ENCODE measurements at places on chromosomes 3 and 15. TPM values are rescaled to one million over a fixed set of nuclear protein-coding genes. Genes with fewer than 3 reads are reported as not detected.
A peak's percentile ranks its signal among the peaks of the same experiment; 100 is the strongest.

SV2B gene
- total RNA-seq = 0.18 TPM

DNA sequence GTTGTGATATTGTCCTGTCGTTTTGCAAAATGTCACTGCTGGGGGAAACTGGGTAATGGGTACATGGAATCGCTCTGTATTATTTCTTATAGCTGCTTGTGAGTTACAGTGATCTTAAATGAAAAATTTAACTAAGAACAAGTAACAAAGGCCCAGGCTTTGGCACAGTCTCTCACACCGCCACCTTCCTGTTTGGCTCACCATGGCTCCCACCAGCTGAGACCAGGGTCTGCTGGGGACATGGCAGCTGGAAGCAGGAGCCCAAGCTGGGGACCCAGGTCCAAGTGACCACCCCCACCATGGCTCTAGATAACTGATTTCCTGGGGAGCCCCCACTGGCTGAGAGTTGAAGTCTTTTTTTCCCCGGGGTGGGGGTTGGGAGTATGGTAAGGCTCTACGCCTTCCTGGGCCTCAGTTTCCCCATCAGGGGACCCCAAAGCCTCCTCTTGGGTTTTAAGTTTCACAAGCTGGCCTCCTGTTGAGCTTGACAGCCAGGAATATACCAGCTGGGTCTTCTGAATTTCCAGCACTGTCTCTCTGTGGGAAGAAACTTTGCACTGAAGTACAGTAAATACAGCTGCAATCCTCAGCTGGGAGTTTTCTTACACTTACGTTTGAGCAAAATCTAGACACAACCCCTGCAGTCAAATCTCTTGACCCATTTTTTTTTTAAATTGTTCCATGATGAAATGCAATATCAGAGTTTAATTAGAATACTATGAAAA lies 26.1 kb downstream of the ABTB1 start:
- DNase-seq = no peak

GHSR gene
- total RNA-seq = not detected

DNA sequence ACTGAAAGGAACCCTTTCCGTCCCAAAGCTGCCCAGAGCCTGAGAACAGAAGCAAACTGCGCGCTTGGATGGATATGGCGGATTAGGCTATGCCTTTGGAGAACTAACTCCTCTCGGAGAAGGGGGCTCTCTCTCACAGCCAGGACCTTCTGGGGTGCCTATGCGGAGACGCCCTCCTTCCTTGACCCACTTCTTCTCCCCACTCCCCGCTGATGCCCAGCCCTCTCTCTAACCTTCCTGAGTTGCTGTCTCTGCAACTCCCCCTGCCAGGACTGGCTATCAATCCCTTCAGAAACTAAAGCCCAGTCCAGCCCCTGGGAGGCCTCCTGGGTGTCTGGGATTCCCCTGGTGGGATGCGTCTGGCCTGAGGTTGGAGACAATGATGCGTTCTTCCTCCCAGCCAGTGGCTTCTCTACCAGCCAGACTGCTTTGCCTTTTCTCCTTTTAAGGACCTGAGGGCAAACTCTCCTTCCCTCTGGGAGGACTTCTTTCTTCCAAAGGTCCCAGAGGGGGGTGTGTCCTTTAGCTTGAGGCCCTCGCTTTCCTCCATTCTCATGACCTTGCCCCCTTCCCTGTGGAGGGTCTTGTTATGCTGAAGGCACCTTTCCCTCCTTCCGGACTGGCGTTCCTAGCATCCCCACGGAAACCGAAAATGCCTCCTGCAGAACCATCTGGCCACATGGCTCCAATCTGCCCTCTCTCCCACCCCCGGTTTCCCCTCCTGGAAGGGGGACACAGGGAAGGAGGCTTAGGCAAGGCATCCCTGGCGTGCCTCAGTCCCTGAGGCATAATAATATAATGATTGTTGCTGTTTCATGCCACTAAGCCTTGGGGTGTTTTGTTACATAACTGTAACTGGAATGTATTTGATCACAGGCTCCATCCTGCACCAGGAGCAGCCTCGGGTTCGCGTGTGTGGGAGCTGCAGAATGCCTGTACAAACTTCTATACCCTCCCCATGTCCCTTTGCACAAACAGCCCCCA lies 63.4 kb upstream of the C15orf39 start:
- no peak for DNase-seq

GRCh38 chr3:42887084-42887483 lies 11.4 kb upstream of the CYP8B1 start:
- DNase-seq = no peak

DNA sequence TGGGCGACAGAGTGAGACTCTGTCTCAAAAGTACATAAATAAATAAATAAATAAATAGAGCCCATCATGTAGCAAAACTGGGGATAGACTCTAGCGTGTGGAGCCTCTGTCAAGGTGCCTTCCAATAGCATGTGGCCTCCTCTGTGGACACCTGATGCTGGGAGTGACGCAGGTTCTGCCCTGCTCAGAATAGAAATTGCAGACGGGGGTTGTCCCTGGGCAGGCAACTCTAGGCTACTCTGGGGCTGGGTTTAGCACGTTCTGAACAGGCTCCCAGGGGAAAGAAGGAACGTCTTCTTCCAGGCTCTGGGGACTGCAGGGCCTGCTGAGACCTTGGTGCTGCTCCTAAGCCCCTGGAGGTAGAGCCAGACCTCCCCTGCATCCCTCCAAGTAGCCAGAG lies 65.3 kb downstream of the EPHB3 start:
- DNase-seq = no peak

- peak; percentile 48 for DNase-seq
Measured at GRCh38 chr3:157156837-157157635, 2.9 kb downstream of the CCNL1 start.

DNA sequence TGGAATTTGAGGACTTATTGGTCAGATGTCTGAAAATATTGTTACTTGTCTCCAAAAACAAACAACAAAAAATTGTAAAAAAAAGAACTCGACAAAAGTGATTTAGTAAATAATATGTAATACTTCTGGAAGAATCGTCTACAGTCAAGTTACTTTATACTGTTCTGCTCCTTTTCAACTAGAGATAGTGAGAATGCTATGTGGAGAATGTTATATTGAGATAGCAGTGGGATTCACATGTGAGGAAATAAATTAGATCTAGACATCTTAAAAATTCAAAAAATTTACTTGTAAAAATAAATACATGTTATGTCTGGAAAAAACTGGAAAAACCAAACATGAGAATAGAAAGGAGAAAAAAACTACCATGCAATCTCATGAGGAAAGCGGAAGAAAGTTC lies 64.9 kb downstream of the SGO1 start:
- no peak for DNase-seq

- no peak for DNase-seq
Measured at GRCh38 chr3:43411429-43411828, 125.1 kb downstream of the SNRK start.

SNURF gene
- 3.2 TPM for total RNA-seq

GRCh38 chr3:66350601-66351000 lies 129.8 kb downstream of the SLC25A26 start:
- DNase-seq = no peak

TRAIP gene
- total RNA-seq = 6.1 TPM

DNA sequence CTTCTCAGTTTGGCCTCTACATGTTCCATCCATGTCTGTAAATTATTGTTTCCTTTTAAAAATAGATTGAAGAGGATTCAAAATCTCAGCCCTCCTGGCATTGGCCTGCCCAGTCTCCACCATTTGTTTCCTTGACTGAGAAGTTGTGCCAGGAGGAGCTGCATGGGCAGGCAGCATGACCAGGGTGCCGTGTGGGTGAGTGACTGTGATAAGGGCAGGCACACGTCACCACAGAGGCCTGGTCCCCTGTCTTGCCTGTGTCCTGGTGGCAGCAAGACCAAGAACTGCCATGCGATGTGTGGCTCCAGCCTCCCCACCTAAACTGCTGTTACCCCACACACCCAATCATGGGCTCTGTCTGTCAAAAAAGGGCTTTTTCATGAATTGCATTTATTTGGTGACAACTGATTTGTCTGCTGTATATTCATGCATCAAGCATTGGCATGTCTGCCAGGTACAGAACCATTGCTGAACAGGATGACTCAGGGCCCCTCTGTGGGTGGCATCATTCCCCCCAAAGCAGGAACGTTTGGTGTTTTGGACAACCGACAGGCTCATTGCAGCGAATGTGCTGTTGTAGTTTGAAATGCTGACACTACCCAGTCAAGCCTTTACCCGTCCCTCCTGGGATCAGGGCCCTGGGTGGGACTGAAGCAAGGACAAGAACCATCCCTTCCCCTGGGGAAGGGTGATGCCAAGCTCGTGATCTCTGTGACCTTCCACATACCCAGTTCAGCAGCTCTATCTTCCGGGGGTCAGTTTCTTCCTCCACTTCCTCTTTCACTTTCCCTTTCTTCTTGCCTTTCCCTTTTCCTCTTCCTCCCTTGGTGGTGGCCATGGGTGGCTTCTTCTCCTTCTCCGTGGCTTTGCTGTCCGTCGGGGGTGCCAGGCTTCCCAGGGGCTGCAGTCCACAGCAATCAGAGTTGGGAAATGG lies 51.6 kb downstream of the TRPM1 start:
- DNase-seq = no peak

GRCh38 chr3:33428734-33429133 lies 11.5 kb downstream of the UBP1 start:
- DNase-seq = no peak

GRCh38 chr3:143753006-143753405 lies 95.3 kb downstream of the SLC9A9 start:
- no peak for DNase-seq
